ENCODE measurements at places on chromosomes 5 and 9.

DNA sequence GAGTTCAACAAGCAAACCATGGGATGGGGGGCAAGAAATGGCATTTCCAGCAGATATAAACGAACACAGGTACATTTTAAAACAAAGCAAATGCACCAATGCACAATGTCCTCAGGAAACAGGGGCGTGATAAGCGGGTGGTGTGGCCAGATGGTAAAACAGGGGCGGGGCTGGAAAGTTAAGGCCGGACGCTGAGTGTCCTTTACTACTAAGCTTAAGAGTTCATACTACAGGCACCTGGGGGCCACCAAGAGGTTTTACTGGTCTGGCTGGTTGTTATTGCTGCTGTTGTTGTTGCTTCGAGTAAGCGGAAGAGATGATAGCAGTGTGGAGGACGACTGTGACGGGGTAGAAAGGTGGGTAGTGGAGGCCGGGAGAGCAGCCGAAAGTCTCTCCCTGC lies 99.8 kb downstream of the ATPSCKMT start:
- no peak for DNase-seq

DNA sequence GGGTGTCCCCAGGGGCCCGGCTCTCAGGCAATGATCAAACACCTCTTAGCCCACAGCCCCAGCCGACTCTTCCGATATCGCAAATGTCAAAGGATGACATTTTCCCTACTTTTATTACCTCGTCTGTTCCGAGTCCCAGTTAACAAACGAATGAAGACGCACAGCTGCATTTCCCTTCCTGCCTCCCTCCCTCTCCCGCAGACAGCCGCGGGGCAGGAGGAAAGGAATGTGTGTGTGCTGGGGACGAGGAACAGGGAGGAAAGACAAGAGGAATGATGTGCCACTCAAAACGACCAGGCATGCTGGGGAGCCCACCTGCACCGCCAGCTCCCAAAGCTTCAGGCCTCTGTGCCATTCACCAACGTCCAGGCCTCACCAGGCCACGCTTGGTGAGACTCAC lies 125.9 kb upstream of the SARDH start:
- DNase-seq = no peak

GRCh38 chr9:123454361-123454760 lies 98.4 kb downstream of the CRB2 start:
- DNase-seq = no peak

DNA sequence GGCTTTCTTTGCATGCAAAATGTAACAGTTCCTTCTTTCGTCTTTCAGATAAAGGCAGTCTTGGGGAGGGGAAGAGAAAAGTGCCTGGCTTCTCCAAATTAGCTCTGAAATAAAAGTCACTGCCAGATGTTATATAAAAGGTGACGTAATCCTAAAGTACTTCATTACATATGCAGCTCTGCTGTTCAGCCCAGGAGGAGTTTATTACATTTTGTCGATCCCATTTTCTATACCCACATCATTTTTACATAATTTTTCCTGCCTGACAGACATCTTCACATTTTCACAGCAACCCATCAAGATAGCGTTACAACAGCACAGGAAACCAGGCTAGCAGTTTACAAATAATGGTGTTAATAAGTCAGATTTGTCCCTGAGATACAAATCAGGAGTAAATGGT lies 86.7 kb upstream of the SLC30A5 start:
- no peak for DNase-seq

- no peak for DNase-seq
Measured at GRCh38 chr5:116281309-116281708, 196.5 kb downstream of the COMMD10 start.

DNA sequence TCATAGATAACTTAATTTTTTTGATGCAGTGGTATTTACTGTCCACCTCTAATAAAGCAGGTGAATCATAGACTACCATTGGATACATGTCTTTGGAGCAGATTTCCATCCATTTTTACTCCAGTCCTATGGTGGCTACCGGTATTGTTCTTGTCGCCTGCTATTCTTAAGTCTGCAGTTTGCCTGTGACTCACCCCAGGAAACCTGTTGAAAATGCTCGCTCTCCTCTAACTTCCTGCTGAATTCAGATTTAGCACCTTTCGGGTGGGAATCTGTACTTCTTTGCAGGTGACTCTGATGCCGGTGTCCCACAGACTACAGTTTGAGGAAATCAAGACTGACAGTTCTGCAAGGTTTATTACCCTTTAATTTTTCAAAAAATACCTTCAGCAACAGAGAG lies 58.8 kb upstream of the DHFR start:
- DNase-seq = no peak

- peak; percentile 5 for DNase-seq
Measured at GRCh38 chr5:82808960-82809359, 268.2 kb downstream of the TMEM167A start.

- no peak for DNase-seq
Measured at GRCh38 chr5:83387041-83387440, 84.5 kb upstream of the VCAN start.

DNA sequence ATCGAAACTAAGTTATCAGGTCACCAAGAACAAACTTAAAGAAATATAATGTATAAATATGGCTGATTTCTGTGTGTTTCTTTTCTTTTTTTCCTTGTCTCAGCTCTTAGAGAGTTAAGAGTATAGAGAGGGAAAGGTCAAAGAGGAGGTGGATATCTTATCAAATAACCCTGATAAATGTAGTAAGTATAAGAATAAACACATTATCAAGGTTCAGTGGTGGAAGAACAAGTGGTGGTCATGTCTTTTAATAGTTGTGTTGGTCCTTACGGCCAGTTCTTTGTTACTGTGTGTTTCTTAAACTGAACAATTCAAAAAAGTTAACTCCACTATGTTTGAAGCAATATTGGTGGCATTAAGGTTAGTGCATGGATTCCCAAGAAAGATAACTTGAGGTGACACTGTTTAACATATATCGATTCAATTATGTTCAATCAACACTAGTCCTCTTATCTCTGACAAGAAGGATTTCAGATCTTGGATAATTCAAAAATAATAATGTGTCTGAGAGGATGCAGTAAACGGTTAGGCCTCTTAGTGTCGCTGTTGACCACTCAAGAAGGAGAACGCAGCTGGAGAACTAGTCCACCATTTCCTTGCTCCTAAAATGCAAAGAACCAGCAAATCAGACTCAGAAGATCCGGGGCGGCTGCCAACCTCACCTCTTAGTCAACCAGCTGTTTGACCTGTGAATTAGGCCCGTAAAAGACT lies at the start of gene PCDHGA3:
Gene PCDHGA3, plus strand, starts transcription at position 588 of the 711 bp plus-strand sequence. CDS start 205 bp downstream, outside the sequence.
- peak; percentile 41 for DNase-seq

DNA sequence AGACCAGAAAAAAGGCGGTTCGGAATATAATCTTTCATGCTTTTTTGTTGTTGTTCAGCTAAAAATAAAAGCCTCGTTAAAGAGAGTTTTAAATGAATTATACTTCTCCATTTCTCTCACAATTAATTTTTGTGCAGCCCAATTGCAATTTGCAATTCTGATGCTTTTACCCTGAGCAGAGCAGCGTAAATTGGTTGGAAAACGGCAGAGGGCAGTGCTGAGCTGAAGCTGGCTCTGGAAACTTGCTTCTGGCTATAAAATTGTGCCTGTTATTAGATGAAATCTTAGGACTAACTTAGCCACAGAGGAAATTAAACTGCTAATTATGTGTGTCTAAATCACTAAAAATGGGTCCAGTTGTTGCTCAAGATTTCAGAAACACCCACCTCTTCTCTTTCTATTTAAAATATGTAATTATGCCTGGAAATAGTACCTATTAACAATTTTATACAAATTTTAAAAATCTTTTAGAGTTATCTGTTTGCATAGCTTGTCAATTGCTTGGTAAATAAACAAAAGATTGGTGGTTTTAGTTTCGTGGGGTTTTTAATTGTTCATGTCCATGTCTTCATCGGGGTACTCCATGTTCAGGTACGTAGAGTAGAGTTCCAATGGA lies 441.8 kb upstream of the TLE4 start:
- peak; percentile 18 for DNase-seq

DNA sequence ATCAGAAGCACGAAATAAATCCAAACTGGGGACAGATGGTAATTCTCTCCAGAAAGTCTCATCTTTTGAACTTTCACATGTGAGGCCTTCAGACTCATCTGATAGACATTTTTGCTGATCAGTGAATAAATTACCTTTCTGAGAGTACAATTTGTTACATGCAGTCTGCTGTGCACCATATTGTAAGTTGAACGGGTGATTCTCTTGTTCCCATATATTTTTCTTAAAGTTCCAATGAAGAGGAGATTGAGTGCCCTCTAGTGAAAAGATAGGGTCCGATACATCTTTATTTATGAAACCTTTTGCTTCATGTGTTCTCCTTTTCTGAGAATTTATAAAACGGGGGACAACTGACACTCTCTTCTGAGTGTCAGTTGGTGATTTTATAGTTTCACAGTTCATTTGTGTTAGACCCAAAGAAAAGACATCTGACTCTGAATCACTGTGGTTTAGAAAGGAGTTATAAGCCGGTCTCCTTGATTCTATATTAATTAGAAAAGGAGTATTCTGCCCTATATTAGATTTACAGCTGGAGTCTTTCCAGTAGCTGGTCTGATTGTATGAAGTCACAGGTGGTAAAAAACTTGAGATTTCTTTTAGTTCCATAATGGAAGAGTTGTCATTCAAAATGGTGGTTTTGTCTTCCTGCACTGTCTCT lies 30.4 kb downstream of the GNG10 start:
- no peak for DNase-seq

GRCh38 chr5:126544087-126544740 lies 50.8 kb downstream of the ALDH7A1 start:
- DNase-seq = no peak

DNA sequence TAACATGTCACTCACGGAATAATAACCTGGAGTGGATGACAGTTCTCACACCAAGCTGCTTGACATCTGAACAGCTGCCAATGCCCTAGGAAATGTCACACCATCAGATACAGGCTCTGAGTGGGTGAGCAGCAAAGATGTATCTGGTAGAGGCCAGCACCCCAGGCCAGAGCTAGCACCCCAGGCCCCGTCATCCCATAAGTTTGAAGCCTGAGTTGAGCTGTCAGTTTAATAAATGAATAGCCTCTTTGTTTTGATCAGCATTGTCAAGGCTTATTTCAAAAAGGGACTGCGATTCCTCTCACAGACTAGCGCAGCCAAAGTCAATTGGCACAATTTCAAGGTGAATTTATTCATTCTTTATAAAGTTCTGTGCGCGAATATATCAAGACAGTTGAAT lies 1327.1 kb downstream of the MAT2B start:
- no peak for DNase-seq

DNA sequence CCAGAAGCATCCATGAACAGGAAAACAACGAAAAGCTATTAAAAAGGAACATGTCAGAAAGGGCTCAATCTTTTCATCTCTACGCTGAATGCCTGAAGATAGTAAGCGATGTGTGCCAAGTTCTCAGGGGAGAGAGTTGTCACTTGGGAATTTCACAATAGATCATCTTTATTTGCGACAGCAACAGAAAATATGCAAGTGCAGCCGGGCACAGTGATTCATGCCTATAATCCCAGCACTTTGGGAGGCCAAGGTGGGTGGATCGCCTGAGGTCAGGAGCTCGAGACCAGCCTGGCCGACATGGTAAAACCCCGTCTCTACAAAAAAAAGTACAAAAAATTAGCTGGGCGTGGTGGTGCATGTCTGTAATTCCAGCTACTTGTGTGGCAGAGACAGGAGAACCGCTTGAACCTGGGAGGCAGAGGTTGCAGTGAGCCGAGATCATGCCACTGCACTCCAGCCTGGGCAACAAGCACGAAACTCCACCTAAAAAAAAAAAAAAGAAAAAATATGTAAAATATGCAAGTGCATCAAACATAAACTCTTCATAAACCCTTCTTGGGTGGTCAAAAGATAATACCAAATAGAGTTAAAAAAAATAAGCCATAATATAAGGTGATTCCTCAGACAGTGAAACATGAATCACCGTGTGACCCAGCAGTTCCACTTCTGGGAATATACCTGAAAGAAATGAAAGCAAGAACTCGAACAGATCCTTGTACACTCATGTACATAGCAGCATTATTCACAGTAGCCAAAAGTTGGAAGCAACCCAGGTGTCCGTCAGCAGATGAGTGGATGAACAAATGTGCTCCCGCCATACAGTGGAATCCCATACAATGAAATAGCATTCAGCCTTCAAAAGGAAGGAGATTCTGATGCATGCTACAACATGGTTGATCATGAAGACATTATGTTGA lies 16.2 kb downstream of the SFXN1 start:
- no peak for DNase-seq

- DNase-seq = no peak
Measured at GRCh38 chr9:84027201-84027600, 46.6 kb downstream of the RMI1 start.

GRCh38 chr5:40226906-40227305 lies 452.8 kb upstream of the PTGER4 start:
- no peak for DNase-seq

DNA sequence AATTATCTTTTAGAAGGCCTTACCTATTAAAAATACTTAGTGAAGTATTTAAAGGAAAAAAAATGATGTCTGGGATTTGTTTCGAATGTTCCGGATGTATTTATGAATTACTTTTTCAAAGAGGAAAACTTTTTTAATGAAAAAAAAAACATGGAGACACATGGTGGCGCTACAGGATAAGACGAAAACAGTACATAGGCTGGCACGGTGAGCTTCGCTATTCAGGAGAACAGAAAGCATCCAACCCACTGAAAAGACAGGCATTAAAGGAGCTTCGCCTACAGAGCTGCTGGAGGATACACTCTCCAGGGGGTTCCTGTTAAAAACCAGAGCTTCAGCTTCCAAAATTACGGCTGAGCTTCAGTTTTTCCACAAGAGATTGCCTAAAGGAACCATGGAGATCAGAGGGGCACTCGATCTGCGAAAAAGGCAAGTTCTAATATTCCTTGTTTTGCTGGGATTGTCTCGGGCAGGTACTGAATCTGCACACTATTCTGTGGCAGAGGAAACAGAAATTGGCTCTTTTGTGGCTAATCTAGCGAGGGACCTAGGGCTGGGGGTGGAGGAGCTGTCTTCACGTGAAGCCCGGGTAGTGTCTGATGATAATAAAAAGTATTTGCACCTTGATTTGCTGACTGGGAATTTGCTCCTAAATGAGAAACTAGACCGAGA lies at the start of gene PCDHB14:
Gene PCDHB14, plus strand, starts transcription at position 232 of the 672 bp plus-strand sequence. Its CDS starts 163 bp downstream, at position 395.
- no peak for DNase-seq

- no peak for DNase-seq
Measured at GRCh38 chr5:55593115-55593472, 58.3 kb upstream of the PLPP1 start.

- no peak for DNase-seq
Measured at GRCh38 chr5:123508441-123508840, 3.5 kb upstream of the CSNK1G3 start.

DNA sequence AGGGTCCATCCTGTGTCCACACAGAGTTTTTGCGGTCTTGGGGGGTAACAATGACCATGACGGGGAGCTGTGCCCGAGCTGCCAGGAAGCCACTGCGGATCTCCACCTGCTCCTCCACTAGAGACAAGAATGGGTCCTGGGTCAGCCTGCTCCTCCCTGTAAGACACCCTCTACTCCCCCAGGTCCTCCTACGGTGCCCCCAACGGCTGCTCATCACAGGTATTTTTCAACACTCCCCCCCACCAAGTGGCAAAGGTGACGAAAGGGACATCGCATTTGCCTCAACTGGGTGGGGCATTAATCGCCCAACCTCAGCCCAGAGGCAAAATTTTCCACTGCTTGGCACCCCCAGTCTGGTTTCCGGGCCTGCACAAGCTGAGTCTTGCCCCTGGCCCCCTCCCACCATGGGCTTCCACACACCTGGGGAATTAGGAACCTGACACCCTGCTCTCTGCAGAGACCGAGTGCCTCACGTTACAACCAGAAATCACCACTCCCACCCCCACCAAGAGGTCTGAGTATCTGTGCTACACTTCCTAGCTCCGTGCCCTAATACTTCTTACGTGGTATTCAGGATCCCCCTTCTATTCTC lies 9.6 kb downstream of the NOL6 start:
- DNase-seq = no peak

GRCh38 chr5:105350486-105351140 lies 1788.0 kb upstream of the NUDT12 start:
- DNase-seq = no peak

Data from heart right ventricle (tissue), 16 donors.